Stomach (tissue), 19 donors: ENCODE measurements at places on chromosomes 6 and 20.

DNA sequence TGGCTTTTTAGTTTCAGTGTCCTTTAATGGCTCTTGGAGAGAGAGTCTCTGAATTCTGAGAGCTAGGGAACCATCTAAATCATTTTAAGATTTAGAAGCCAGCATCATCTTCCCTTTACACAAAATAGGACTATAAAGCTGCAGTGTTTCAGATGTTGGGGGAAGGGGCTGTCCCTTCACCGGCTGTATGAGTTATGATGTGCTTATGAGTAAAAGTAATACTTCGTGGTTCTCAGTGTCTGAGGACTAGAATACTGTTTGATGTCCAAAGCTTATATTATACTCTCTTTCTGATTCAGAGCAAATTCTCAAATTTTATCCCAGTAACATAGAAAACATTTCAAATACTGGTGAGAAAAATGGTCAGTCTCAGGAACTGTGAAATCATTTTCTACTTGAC, 63.5 kb upstream of the FAM8A1 start:
- no peak overlapping the region for H3K4me3 ChIP-seq

- H3K4me1 ChIP-seq: no peaks in the 10 kb centered on the region
- no peak overlapping the region for H3K4me3 ChIP-seq
- peaks cover 93% of the 10 kb centered on the region for H3K36me3 ChIP-seq
- H3K27ac ChIP-seq: no peak overlapping the region
These were observed 21.1 kb downstream of the TRIM26 start for GRCh38 chr6:30192076-30192475.

DNA sequence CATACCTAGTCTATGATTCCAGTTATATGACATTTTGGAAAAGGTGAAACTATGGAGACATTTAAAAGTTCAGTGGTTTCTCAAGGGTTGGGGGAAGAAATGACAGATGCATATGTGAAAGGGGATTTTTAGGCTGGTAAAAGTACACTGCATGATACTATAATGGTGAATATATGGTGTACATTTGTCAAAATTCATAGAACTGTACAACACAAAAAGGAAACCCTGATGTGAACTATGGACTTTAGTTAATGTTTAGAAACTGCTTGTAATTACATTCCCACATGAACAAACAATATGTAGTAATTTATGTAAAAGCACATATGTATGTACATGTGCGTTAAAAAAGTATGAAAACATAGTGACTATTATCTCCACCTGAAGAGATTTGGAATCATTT, 907.3 kb upstream of the CITED2 start:
- H3K27me3 ChIP-seq: no peaks in the 10 kb centered on the region
- no peaks in the 10 kb centered on the region for H3K36me3 ChIP-seq
- H3K4me1 ChIP-seq: no peaks in the 10 kb centered on the region
- H3K27ac ChIP-seq: no peak overlapping the region

GRCh38 chr6:139648430-139649000, 274.1 kb upstream of the CITED2 start:
- DNase-seq: no peak
- no peak overlapping the region for H3K27ac ChIP-seq
- peaks cover 20% of the 10 kb centered on the region for H3K4me1 ChIP-seq
- H3K27me3 ChIP-seq: no peaks in the 10 kb centered on the region

GRCh38 chr6:127547215-127547614, 28.1 kb upstream of the MTCL3 start:
- H3K4me1 ChIP-seq: no peaks in the 10 kb centered on the region
- H3K4me3 ChIP-seq: no peak overlapping the region
- H3K27ac ChIP-seq: no peak overlapping the region
- H3K36me3 ChIP-seq: no peaks in the 10 kb centered on the region

- no peak overlapping the region for H3K27ac ChIP-seq
- H3K4me3 ChIP-seq: no peak overlapping the region
- DNase-seq: no peak
- no peaks in the 10 kb centered on the region for H3K36me3 ChIP-seq
- H3K4me1 ChIP-seq: no peaks in the 10 kb centered on the region
- H3K27me3 ChIP-seq: peaks cover 38% of the 10 kb centered on the region
These were observed 69.4 kb downstream of the CDH4 start for GRCh38 chr20:61321481-61321880.

- no peak for DNase-seq
- H3K4me1 ChIP-seq: peaks cover 12% of the 10 kb centered on the region
- no peaks in the 10 kb centered on the region for H3K27me3 ChIP-seq
- no peak overlapping the region for H3K4me3 ChIP-seq
These were observed 19.3 kb upstream of the ZNF831 start for GRCh38 chr20:59144179-59144830.

DNA sequence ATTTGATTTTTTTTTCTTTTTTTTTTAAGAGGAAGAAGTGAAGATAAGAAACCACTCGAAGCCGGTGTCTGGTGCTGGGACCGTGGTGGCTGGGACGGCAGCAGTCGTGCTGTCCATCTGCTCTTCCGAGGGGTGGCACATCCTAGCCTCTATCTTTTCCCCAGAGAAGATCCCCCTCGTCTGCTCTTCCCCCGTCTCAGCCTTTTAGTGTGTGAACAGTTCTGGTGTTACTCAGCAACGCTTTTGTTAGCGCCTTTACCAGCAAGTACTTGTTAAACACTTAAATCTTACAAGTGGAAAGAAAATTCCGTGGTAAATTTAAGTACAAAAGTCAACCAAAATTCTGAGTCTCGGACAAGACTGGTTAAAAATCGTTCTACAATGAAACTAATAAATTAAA, 90.1 kb downstream of the RSPH3 start:
- H3K36me3 ChIP-seq: no peaks in the 10 kb centered on the region
- no peak for DNase-seq
- peak overlapping the region; percentile 10 for H3K4me3 ChIP-seq
- H3K4me1 ChIP-seq: peaks cover 11% of the 10 kb centered on the region
- peak overlapping the region; percentile 36 for H3K27ac ChIP-seq

DNA sequence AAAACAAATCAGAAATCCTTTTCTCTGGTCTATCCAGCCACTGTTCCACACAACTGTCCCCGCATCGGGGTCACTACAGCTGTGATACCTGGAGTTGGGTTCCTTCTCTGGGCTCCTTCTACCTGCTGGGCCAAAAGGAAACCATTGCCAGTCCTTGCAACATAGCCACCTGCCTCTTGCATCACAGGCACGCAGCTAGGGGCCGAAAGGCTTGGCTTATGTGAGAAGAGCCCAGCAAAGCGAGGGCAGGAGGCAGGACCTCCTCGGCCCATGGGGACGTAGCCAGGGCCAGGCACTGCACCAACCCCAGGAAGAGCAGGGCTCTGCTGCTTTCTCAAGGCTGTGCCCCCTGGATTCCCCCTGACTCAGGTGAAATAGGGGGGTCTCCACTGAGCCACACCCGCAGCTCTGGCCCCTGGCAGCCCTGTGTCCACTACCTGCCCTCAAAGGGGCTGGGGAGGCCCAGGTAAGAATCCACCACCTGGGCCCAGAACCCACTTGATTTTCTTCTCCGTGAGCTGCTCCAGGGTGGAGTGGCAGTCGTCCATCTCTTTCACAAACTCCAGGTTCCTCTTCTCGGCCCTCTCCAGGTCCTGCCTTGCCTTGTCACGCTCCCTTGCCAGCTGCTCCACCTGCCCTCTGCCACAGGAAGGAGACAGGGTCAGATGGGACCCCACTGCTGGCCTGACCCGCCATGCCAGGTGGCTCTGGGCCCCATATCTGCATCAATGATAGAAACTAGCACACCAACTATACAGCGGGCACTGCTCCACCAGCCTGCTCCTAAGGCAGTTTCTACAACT, 88.9 kb downstream of the GINS1 start:
- no peaks in the 10 kb centered on the region for H3K4me1 ChIP-seq
- no peak overlapping the region for H3K27ac ChIP-seq
- no peak overlapping the region for H3K4me3 ChIP-seq
- no peaks in the 10 kb centered on the region for H3K27me3 ChIP-seq
- no peak for DNase-seq
- H3K36me3 ChIP-seq: peaks cover 13% of the 10 kb centered on the region

- H3K4me1 ChIP-seq: peaks cover 26% of the 10 kb centered on the region
- no peak for DNase-seq
- H3K27me3 ChIP-seq: no peaks in the 10 kb centered on the region
- H3K36me3 ChIP-seq: no peaks in the 10 kb centered on the region
- H3K27ac ChIP-seq: peak overlapping the region; percentile 91
These were observed 782 bp upstream of the PCMTD2 start for GRCh38 chr20:64254571-64255360.

GRCh38 chr6:35607517-35608233, 81.0 kb downstream of the FKBP5 start:
- H3K4me1 ChIP-seq: peaks cover 69% of the 10 kb centered on the region
- no peak overlapping the region for H3K27ac ChIP-seq
- no peaks in the 10 kb centered on the region for H3K27me3 ChIP-seq
- DNase-seq: no peak

- no peaks in the 10 kb centered on the region for H3K4me1 ChIP-seq
- H3K27ac ChIP-seq: no peak overlapping the region
- no peak for DNase-seq
- H3K27me3 ChIP-seq: no peaks in the 10 kb centered on the region
- no peaks in the 10 kb centered on the region for H3K36me3 ChIP-seq
- H3K4me3 ChIP-seq: no peak overlapping the region
These were observed 9.2 kb upstream of the IL17F start for GRCh38 chr6:52253494-52253893.

DNA sequence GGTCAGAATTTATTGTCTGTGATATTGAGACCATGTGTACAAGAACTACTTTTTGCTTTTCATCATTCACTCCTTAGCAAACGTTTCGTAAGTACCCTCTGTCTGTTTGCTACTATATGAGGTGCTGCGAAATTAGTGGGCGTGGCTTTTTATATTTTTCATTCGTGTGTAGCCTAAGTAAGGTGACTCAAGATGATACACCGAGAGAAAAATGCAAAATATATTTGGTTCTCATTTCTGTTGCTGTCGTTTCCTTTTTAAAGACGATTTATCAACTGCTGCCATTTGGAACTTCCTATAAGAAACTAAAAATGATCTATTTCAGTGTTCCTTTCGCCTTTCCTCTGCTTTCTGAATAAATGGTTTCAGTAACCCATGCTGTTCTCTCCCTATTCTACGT, 61.2 kb downstream of the VAPB start:
- H3K27ac ChIP-seq: no peak overlapping the region
- no peak for DNase-seq
- no peak overlapping the region for H3K4me3 ChIP-seq
- peaks cover 30% of the 10 kb centered on the region for H3K36me3 ChIP-seq

- no peak for DNase-seq
- no peak overlapping the region for H3K27ac ChIP-seq
- H3K27me3 ChIP-seq: no peaks in the 10 kb centered on the region
- no peak overlapping the region for H3K4me3 ChIP-seq
These were observed 78.2 kb upstream of the NXT1 start for GRCh38 chr20:23272176-23273029.

DNA sequence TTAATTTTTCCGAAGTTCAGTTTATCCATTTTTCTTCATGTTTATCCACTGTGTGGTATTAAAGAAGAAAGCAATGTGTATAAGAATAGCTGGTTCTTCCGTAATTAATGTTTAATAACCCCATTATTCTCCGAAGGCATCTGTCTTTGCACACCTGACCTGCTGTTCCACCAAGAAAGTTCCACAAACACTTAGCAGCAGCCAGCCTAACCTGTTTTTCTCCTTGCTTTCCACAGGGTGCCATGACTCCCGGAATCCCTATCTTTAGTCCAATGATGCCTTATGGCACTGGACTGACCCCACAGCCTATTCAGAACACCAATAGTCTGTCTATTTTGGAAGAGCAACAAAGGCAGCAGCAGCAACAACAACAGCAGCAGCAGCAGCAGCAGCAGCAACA, 7.4 kb downstream of the TBP start:
- no peaks in the 10 kb centered on the region for H3K27me3 ChIP-seq
- H3K36me3 ChIP-seq: peaks cover 98% of the 10 kb centered on the region
- no peak overlapping the region for H3K4me3 ChIP-seq
- no peaks in the 10 kb centered on the region for H3K4me1 ChIP-seq

DNA sequence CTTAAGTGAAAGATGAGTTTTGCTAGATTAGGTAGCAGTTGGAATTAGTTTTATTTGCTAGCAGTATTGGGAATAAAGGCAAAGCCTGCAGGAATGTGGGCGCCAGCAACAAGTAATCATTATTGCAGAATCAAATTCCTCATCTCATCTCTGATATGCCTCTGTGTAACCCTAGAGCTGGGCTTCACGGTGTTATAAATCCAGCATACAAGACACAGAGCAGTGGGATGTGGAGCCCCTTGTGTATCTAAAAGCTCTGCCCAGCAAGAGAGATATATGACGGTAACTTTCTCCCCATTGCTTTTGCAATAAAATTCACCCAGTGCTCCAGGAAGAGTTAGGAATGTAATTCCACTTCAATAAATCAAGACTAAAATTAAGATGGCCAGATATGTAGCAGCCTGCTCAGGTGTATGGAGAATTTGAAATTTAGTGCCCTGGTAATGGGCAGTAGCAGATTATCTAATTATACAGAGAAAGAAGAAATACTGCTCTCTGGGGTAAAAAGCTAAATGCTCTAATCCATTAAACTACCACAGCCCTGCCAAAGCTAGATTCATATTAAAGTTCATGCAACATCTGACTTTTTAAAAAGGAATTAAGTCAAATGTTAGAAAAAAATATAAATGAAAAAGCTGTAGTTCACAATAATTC, 5.6 kb upstream of the BLOC1S5 start:
- no peak overlapping the region for H3K27ac ChIP-seq
- no peak for DNase-seq
- H3K36me3 ChIP-seq: no peaks in the 10 kb centered on the region
- H3K27me3 ChIP-seq: no peaks in the 10 kb centered on the region
- no peak overlapping the region for H3K4me3 ChIP-seq

GRCh38 chr6:42304053-42304712, 86.5 kb upstream of the MRPS10 start:
- H3K27me3 ChIP-seq: no peaks in the 10 kb centered on the region
- no peak overlapping the region for H3K4me3 ChIP-seq
- H3K4me1 ChIP-seq: peaks cover 3% of the 10 kb centered on the region
- H3K36me3 ChIP-seq: peaks cover 12% of the 10 kb centered on the region

GRCh38 chr6:1136415-1136774, 175.5 kb upstream of the FOXQ1 start:
- DNase-seq: peak; percentile 62
- H3K27me3 ChIP-seq: no peaks in the 10 kb centered on the region
- H3K36me3 ChIP-seq: no peaks in the 10 kb centered on the region
- H3K4me1 ChIP-seq: peaks cover 18% of the 10 kb centered on the region
